ENCODE measurements at places on chromosomes 1 and 21.

DNA sequence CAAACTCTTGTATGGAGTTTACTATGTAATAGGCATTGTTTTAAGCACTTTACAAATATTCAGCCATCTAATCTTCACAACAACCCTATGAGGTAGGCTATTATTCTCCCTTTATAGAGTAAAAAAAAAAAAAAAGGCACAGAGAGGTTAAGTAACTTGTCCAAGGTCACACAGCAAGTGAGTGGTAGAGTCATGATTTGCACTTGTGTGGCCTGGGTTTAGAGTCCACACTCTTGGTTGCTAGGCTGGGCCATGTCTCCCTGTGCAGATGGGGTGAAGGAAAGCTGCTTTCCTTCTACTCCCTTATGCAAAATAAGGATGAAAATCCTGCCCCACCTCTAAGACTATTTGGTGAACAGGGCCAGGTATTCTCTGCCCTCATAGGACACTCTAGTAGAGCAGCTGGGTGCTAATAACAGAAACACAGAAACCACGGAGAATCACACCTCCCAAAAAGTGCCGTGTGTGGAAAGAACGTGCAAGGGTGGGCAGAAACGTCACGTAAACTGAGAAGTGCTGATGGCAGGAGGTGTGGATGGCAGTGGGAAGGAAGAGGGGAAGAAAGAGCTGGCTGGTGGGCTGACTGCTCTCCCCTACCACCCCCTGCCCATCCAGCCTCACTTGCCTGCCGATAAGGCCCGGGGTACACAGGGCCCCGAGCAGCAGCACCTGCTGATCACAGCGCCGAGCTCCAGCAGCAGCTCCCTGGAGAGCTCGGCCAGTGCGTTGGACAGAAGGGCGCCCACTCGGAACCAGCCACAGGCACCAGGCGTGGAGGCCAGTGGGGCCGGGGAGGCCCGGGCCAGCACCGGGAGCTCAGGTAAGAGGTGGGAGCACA, 28.3 kb upstream of the VPS13D start:
- no peak for DNase-seq

- DNase-seq, result no peak
Measured at GRCh38 chr1:31159869-31160611, 79.6 kb downstream of the NKAIN1 start.

GRCh38 chr1:157319567-157319966, 181.4 kb upstream of the ETV3 start:
- DNase-seq, result no peak

GRCh38 chr1:102937401-102937800, 170.9 kb downstream of the COL11A1 start:
- no peak for DNase-seq

- DNase-seq, result no peak
Measured at GRCh38 chr21:23963454-23963853, 1643.8 kb downstream of the MRPL39 start.

GRCh38 chr1:201713086-201713810, 115.7 kb upstream of the IPO9 start:
- DNase-seq, result no peak

DNA sequence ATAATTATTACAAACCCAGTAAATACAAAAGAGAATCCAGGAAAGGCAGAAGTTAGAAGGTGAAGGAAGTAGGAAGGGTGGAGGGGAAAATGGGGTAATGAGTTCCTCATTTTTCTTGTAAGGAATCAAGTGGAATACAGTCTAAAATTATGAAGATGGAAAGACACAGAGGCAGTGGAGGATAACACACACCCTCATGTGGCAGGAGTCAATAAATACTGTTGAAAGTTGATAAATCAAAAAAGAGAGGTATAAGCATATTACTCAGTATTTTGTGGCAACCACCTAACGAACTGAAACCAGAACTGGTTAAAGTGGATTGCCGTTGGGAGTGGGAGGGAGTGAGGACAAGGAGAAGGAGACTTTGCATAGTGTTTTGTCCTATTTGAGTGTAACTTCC, 78.6 kb upstream of the SLC44A3 start:
- DNase-seq, result no peak

- no peak for DNase-seq
Measured at GRCh38 chr1:186655876-186656275, 24.3 kb downstream of the PTGS2 start.

DNA sequence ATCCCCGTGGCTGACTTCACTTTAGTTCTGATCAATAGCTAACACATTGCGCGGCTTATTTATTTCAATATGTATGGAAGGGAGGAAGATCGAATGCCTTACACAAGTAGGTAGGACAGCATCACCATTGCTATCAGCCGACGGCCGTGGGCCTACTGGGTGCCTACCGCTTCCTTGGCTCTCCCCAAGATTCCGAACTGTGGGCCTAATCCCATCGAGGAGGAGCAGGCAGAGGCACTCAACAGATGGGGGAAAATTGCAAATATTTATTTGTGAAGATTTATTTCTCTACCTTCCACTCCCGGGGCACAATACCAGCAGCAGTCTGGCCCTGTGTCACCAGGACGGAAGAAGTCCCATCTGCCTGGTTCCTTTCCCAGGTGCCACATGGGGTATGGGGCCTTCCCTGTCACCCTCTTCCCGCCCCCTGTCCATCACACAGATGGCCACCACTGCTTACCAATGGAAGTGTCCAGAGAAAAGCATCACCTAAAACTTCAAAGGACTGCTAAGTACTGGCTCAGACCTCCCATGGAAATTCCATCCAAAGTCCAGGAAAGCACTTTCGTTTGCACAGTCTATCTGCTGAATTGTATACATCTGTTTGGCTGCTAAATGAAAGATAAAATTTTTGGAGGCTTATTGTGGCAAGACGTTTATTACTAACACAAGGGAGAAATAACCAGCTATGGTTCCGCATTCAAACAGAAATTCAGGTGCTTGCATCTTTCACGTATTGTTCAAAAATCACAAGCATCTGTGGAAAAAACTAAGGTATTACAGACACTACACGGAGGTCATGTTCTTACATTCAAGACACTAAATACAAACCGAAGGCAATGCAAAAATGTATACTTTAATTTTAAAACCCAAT, 11.8 kb downstream of the AGT start:
- DNase-seq, result no peak

- no peak for DNase-seq
Measured at GRCh38 chr1:159067699-159068621, 8.6 kb downstream of the AIM2 start.

- DNase-seq, result no peak
Measured at GRCh38 chr1:55775007-55775406, 559.8 kb upstream of the USP24 start.

DNA sequence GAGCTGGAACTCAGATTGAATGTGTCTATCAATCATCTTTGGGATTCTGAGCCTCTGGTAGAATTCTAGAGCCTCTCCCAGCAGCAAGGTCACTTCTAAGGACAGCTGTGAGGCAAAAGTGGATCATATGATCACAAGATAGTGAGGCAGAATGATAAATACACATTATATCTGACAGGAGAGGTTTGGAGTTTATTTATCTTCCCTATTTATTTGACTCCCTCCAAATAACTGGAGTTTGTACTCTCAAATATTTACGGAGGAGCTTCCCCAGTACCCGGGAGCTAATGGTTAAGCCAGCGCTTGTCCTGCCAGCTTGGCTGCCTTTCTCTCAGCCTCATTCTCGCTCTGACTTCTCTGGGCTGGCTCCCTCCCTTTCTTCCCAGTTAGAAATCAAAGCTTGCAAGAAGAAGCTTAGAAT, 2.3 kb downstream of the HMGCS2 start:
- DNase-seq, result no peak

GRCh38 chr1:175174309-175175102, 18.1 kb downstream of the KIAA0040 start:
- no peak for DNase-seq

DNA sequence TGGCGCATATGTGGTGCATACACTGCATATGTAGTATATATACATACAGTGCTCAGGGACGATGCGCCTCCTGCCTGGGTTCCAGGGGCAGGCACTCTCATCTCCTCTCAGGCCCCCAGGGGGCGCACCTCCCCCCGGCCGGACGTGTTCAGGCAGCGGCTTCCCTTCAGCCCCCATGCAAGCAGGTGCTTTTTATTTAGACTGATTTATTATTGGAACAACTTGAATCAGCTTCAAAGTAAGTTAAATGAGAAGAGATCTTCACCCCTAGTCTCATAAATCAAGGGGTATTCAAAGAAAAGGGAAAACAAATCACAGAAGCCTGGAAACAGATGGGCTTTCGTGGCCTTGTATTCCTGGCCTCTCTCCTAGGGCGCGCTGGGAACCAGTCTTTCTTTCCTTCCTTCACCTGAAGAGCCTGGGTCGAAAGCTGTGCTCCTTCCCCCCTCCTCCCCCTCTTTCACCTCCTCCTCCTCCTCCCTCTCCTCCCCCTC, 64.6 kb downstream of the UBIAD1 start:
- DNase-seq, result peak; percentile 52
